ENCODE measurements at places on chromosomes 5 and 9.

DNA sequence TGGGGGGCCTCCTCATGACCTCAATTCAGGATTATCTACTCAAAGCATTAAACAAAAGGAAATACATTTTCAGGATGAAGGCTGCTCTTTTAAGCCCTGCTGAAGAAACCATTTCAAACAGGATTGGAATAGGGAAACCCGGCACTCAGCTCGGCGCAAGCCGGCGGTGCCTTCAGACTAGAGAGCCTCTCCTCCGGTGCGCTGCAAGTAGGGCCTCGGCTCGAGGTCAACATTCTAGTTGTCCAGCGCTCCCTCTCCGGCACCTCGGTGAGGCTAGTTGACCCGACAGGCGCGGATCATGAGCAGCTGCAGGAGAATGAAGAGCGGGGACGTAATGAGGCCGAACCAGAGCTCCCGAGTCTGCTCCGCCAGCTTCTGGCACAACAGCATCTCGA lies 720 bp downstream of the TMEM203 start:
- DNase-seq, result no peak

DNA sequence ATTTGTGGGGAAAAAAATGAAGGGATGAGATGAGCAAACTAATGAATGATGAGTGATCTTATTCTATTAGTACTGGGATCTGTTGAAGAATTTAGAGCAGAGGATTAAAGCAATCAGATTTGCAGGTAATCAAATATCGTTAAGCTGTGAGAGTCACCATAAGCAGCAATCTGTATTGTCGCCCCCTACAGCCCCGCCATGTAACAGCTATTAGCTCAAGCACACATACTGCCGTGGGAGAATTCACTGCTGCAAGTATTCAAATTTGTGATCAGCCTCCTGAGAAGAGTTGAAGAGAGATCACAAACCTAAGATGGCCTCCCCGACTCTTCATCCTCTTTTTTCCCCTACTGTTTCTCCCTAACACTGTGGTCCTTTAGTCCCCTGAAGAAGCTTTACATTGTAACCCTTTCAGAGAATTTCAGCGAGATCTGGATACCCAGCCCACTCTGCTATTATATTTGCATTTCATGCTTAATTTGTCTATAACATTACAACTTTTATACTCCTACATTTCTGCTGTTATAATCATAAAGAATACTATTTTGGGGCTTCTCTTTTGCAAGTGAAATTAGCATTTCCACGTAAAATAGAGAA lies 28.5 kb upstream of the PHF24 start:
- no peak for DNase-seq

GRCh38 chr9:97039514-97039860 lies 545 bp upstream of the CTSV start:
- DNase-seq, result no peak

- DNase-seq, result no peak
Observed at GRCh38 chr5:25662610-25663009, 1017.8 kb upstream of the CDH10 start.

GRCh38 chr9:81827616-81828296 lies 100.5 kb upstream of the SPATA31D4 start:
- no peak for DNase-seq

All from NCI-H510A (cell line).